ENCODE measurements at places on chromosomes 12 and 14.

- H3K27ac ChIP-seq = no peak overlapping the region
- no peaks in the 10 kb centered on the region for H3K27me3 ChIP-seq
- H3K4me3 ChIP-seq = no peak overlapping the region
- no peaks in the 10 kb centered on the region for H3K36me3 ChIP-seq
- no peaks in the 10 kb centered on the region for H3K4me1 ChIP-seq
Observed at GRCh38 chr12:99911967-99912366, 72.8 kb downstream of the ANKS1B start.

DNA sequence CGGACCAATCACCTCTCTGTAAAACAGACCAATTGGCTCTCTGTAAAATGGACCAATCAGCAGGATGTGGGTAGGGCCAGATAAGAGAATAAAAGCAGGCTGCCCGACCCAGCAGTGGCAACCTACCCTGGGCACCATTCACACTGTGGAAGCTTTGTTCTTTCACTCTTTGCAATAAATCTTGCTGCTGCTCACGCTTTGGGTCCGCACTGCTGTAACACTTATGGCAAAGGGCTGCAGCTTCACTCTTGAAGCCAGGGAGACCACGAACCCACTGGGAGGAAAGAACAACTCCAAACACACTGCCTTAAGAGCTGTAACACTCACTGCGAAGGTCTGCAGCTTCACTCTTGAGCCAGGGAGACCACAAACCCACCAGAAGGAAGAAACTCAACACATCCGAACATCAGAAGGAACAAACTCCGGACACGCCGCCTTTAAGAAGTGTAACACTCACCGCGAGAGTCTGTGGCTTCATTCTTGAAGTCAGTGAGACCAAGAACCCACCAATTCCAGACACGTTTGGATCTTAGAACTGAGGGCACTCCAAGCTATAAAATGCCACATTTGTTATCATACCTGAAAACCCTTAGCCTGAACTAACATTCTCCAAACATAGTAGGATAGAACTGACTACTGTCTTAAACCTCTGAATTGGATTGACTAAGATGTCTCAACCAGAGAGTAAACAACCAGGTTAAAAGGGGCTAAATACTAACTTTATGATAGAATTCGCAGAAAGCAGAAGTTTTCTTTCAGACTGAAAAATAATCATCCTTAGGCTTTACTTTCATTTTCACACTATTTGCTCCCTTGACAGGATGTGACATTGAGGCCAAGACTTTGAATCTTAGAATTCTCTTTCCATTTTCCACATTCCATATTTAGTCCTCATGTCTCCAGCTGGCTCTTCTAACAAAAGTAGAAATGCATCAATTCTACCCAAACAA is 33.6 kb downstream of the CDKL1 start:
- no peaks in the 10 kb centered on the region for H3K36me3 ChIP-seq
- H3K4me3 ChIP-seq = no peak overlapping the region
- no peaks in the 10 kb centered on the region for H3K27me3 ChIP-seq
- no peak for DNase-seq

GRCh38 chr12:71981149-71981548 is 42.5 kb downstream of the TPH2 start:
- peaks cover 41% of the 10 kb centered on the region for H3K4me1 ChIP-seq
- DNase-seq = no peak

DNA sequence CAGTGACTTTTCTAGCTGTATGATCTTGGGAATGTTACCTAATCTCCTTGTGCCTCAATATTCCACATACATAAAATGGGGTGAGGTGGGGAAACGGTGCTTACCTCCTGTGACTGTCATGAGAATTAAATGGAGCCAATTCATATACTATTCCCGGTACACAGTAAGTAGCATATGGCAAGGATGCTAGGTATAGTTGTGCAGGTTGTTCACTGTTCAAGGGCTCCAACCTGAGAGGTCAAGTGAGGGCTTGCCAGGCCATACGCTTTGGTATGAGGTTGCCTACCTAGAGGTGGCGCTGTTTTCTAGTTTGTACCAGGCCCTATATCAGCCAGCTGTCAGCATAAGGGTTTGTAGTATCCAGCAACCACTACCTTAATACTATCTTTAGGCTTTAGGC is 3.6 kb upstream of the BATF start:
- no peak overlapping the region for H3K27ac ChIP-seq
- peak; percentile 74 for DNase-seq
- H3K4me3 ChIP-seq = no peak overlapping the region
- no peaks in the 10 kb centered on the region for H3K27me3 ChIP-seq

GRCh38 chr12:50589650-50590435 is 85.1 kb downstream of the DIP2B start:
- H3K4me3 ChIP-seq = no peak overlapping the region
- peak overlapping the region; percentile 52 for H3K27ac ChIP-seq
- no peaks in the 10 kb centered on the region for H3K36me3 ChIP-seq
- DNase-seq = no peak

- H3K27me3 ChIP-seq = no peaks in the 10 kb centered on the region
- peaks cover 11% of the 10 kb centered on the region for H3K4me1 ChIP-seq
Observed at GRCh38 chr12:85575120-85576096, 260.8 kb downstream of the RASSF9 start.

DNA sequence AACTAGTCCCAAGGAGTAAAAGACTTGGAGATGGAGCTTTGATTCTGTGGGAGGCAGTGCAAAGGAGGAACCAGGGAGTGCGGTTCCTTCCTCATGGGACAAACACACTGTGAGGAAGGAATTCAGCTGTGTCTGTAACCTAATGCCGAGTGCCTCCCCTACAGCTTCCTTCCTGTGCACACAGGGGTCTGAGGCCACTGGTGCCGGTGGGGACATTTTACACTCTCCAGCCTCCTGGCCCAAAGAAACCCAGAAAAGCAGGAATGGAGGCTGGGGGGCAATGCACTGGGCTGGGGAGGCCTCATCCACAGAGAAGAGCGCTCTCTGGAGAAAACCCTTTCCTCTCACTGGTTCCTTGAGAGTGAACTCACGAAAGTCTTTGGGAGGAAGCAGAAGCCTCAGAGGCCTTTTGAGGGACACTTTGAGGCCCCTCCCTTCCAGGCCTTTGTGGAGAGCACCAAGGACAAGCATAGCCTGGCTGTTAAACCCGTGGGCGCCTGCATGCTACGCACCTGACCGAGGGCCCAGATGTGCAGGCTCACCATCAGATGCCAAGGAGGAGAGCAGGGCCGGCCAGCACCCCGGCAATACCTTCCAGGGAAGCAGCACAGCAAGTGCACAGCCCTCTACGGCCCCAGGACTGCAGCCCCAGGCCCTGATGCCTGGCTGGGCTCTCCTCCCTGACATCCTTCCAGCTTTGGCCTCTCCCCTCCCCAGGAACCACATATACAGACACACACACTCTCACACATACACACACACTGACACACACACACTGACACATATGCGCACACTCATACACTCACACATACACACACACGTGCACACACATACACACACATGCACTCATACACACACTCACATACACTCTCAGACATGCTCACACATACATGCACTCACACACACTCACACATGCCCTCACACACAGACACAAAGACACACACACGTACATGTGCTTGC is 52.0 kb downstream of the NFKBIA start:
- H3K27ac ChIP-seq = peak overlapping the region; percentile 1
- no peak for DNase-seq
- H3K27me3 ChIP-seq = no peaks in the 10 kb centered on the region
- H3K4me1 ChIP-seq = peaks cover 33% of the 10 kb centered on the region
- H3K4me3 ChIP-seq = no peak overlapping the region

- no peaks in the 10 kb centered on the region for H3K36me3 ChIP-seq
- DNase-seq = no peak
- peaks cover 43% of the 10 kb centered on the region for H3K4me1 ChIP-seq
- H3K27me3 ChIP-seq = peaks cover 9% of the 10 kb centered on the region
- H3K27ac ChIP-seq = no peak overlapping the region
Observed at GRCh38 chr12:42802785-42803189, 213.2 kb upstream of the PRICKLE1 start.

GRCh38 chr14:92907316-92907911 is 15.5 kb upstream of the CHGA start:
- no peak for DNase-seq
- no peaks in the 10 kb centered on the region for H3K36me3 ChIP-seq

DNA sequence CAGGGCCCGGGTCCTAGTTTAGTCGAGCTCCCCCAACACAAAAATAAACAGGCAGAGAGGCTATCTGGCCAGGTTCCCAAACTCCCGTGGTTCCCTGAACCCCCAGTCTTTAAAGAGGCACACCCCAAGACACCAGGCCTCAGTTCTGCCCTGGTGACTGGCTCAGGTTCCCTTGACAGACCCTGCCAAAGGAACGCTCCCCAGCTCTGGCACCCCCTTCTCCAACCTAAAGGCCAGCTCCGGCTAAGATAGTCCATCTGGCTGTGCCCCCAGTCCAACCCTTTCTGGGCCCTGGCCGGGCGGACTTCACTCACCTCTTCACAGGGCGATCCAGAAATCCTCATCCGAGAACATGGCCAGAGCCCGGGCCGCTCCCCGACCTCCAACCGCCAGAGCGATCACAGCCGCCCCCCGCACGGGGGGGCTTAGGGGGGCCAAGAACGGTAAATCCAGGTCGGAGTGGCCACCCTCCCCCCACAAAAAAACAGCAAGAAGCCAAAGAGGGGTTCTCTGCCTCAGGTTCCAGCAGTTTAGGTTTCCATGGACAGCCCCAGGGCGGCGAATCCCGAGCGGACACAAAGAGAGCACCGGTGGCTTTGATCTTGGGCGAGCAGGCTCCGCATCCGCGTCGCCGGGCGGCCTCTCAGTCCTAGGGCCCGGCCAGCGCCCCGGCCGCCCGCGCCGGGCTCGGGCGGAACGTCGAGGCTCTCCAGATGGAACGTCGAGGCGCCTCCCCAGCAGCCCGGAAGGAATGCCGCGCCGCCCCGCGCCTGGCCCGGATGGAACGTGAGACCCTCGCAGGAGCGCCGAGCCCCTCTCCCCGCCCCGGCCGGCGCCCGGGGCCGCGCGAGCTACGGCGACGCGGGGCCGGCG is 1.1 kb downstream of the KMT2D start:
- no peaks in the 10 kb centered on the region for H3K27me3 ChIP-seq
- DNase-seq = peak; percentile 54
- peaks cover 13% of the 10 kb centered on the region for H3K36me3 ChIP-seq
- peaks cover 48% of the 10 kb centered on the region for H3K4me1 ChIP-seq
- H3K4me3 ChIP-seq = peak overlapping the region; percentile 96
- H3K27ac ChIP-seq = peak overlapping the region; percentile 44
